ENCODE measurements at places on chromosomes 5 and 9.

GRCh38 chr5:20229303-20230005 is 241.5 kb upstream of the CDH18 start:
- DNase-seq = no peak

DNA sequence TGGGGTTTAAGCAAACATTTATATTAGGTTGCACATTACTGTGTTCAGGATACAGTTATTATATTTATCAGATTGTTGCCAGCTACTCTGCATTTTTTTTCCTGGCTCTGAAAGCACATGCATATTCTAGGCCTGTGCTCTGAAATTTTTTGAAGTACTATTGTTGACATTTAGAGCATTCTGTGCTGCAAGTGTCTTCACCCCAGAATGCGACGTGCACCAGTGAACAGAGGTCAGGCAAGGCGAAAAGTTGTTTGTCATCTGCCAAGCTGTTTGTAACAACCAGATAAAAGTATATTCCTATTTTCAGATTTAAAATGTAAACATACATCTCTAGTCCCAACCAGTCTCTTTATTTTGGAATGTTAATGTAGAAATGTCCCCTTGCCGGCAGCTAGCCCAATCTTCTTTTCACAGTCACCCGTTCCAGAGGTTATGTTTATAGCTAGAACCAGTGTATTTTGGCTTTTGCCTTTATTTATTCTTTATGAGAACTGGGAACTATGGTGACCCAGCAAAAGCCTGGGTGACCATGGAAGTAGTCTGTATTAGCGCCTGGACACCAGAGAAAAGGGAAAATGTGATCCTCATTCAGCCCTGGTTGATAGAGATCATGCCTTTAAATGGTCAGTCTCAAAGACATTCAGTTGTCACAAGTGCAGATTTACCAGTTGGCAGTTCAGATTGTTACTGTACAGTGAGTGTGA is 84.6 kb downstream of the NDUFAF2 start:
- DNase-seq = no peak

DNA sequence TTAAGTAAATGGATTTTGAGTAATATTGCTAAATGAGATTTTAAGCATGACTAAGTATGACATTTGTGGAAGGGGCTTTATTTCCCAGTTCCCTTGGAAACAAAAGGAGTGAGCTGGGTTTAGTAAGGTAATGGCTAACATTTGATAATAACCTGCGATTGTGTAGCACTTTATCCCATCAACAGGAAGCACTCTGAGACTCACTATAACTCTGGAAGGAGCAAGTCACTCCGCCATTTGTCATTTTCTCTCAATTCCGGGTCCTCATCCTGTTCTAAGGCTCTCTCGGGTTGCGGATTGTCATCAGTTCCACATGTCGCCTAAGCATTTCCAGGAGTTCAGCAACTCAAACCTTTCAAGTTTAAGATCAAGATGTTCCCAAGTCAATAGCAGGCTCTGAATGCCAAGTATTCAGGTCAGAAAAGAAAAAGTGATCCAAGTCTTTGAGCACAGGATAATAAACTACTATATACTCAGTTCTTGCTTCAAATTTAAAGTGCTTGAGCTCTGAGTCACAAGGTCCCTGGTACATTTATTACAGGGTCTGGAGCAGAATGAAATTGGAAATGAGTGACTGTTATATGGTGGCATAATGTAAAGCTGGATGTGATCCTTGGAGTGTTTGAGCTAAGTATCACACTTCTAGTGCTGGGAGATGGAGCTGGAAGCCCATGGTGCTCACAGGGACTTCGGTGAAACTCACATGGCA is 39.3 kb downstream of the CAPSL start:
- no peak for DNase-seq

DNA sequence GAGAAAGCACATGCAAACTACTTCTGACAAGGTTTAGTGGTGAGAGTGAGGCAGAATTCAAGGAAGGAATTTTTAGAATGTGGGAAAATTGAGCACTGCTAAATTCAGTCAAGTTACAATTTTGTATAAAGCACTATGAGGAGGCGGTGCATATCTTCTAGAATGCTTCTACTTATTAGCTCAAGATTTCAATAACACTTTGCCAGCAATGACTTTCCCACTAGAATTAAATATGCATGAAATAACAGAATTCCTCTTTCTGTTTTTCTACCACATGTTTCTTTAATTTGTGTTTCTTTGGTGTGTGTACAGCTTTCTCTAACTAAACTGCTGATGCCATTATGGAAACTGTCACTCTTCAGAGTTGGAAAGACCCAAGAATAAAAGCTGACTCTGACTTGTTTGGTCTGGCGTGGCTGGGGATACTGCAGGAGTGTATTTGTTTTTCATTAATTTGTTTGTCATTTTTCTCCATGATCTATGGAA is 163.5 kb downstream of the ARSB start:
- no peak for DNase-seq

DNA sequence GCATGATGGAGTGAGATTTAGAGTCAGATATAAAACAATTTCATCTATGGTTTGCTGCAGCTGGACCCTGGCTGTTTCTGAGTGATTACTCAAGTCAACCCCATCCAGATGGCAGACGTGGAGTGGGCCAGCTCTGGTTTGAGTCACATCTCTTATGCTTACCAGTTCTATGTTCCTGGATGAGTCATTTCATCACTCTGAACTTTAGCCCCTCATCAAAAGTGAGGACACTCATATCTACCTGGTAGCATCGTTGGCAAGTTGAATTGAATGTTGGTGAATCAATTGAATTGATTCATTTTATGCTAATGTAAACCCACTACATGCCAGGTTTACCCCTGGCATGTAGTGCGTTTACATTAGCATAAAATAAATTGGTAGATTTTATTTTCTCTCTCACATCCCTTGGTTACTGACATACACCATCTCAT is 176.4 kb downstream of the FGF18 start:
- no peak for DNase-seq

DNA sequence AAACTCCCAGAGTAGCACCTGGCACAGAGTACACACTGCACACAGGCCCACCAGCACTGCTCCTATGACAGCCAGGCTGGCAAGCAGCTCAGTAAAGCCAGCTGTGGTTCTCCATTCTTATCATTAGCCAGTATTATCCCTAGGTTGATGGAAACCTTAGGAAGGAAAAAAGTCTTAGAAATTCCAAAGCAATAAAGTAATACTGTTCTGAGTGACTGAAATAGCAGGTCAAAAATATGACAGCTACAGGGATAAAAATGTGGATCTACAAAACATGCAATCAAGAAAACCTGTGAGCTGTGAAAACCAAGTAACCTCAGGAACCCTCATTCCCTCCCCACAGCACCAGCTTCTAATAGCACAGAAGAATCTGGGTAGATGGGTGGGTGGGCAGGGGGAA is 403.5 kb downstream of the SPOCK1 start:
- no peak for DNase-seq

- no peak for DNase-seq
Measured at GRCh38 chr9:135159801-135160200, 72.3 kb downstream of the OLFM1 start.

GRCh38 chr5:82499725-82500244 is 221.6 kb upstream of the RPS23 start:
- no peak for DNase-seq

DNA sequence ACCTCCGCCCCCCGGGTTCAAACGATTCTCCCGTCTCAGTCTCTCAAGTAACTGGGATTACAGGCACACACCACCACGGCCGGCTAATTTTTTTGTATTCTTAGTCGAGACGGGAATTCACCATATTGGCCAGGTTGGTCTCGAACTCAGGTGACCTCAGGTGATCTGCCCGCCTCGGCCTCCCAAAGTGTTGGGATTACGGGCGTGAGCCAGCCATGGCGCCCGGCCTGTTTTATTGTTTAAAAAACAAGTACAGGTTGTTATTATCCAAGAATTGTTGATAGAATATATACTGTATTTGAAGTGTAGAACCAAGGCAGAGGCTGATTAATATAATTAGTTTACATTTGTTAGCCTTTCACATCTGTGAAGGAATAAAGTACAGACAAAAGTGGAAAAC is 8.9 kb downstream of the PARP8 start:
- DNase-seq = no peak

DNA sequence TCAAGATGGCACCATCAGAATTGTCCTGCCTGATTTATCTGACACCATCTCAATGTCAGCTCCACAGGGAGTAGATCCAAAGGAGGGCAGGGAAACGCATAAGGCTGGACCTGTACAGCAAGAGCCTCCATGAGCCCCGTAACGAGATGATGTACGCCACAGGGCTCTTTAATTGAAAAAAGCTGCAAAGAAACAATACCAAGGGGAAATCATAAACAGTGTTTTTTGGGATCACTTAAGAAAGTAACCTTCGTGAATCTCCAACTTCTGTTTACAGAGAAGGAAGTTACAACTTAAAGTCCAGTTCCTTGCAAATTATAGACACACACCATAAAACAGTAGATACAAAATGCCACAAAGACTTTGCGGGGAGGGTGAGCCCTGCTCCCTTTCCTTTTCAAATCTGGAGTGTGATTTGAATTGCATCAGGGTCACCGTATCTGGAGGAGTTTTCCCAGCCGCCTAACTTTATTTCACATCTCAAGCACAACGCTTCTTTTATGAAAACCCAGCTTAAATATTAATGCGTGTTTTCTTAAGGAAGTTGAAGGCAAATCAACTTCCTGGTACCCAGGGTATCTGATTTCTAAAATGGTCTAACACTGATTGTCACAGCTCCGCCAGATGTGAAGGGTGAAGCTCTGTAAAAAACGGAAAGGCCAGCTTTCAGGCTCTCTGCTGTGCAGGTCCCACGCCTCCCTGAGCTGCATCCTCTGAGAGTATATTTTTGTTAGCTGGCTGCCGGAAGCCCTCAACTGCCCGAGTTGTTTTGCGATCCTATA is 88.9 kb downstream of the EBF1 start:
- no peak for DNase-seq

GRCh38 chr5:139061274-139061673 is 136.9 kb downstream of the SIL1 start:
- DNase-seq = no peak

DNA sequence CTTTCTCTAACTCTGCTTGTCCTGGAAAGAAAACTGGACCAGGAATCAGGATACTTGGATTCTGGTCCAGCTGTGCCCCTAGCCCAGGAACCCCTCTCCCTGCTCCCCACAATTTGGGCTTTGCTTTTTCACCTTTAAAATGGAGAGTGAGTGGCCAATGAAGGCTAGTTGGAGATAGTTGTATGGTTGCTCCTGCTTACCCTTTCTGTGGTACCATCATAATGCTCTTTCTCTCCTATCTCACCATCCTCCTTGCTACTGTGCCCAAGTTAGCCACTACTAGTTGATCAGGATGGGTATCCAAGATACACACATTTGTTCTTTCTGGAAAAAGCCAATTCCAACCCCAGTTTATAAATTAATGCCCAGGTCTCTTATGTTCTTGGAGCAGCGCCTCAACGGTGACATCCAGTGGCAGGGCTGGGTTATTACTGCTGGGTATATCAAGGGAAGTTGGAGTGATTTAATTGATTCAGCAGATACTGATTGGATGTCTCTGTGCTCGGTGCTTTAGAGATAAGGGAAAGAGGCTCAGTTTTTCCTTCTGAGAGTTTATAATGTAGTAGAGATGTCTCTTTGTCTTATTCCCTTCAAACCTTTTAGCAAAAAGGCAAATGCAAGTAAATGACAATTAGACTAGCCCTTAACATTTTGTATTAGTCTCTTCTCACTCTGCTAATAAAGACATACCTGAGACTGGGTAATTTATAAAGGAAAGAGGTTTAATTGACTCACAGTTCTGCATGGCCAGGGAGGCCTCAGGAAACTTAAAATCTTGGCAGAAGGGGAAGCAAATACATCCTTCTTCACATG is 38.5 kb downstream of the FAXDC2 start:
- DNase-seq = peak; percentile 71

- no peak for DNase-seq
Measured at GRCh38 chr5:88085462-88085861, 183.2 kb downstream of the TMEM161B start.

- DNase-seq = no peak
Measured at GRCh38 chr5:41334758-41335157, 121.4 kb upstream of the C6 start.

GRCh38 chr9:77455312-77455927 is 192.7 kb downstream of the GNA14 start:
- DNase-seq = peak; percentile 66

- DNase-seq = no peak
Measured at GRCh38 chr9:20506099-20506900, 116.0 kb downstream of the MLLT3 start.

DNA sequence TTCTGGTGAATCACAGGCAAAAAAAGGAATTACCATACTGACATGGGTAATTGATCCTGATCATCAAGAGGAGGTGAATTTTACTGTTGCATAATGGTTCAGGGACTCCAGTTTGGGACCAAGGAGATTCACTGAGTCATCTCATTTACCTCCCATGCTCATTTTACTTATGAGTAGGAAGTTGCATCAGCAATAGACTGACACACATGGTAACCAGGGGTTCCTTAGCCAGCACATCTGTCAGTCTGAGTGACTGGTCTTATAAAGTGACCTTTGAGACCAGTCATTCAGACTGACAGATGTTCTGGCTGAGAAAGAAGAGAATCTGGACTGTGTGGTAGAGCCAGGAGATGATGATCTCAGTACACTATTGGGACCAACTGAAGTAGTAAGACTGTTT is 384.6 kb upstream of the CD180 start:
- DNase-seq = peak; percentile 4

DNA sequence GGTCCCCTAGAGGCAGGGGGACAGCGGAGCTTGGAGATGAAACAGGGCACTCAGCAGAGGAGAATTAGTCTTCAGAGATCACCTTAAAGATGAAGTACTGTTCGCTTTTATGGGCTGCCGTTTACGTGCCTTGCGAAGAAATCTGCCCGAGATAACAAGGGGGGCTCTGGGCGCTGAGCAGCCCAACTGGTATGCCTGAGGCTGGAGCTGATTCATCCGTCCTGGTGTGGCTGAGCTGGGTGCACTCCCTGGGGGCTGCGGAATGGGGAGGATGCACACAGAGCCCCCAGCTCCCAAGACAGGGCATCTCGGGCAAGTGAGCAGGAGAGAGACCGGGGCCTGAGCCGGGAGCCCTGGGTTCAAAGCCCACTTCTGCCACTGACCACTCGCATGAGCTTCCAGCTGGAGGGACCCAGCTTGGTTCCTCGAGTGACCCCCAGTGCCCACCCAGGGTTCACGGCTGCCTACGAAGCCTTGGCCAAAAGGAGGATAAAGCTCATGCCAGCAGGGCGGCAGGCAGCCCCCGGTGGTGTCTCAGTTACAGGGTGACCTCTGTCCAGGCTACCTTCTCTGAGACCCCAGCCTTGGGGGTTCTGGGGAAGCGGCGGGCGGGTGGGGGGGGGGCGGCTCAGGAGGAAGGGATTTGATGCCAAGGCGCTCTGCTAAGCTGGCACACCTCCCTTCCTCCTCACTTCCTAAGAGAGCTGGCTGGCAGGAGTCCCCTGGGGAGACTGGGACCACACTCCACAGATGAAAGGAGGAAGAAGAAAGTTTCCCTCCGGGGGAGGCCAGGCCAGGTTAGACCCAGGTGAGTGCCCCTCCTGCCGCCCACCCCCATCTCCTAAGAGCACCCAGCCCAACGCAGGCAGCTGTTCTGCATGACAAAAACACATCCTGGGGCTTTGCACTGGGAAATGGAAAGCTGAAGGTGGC is 5.7 kb downstream of the FIBCD1 start:
- peak; percentile 59 for DNase-seq

DNA sequence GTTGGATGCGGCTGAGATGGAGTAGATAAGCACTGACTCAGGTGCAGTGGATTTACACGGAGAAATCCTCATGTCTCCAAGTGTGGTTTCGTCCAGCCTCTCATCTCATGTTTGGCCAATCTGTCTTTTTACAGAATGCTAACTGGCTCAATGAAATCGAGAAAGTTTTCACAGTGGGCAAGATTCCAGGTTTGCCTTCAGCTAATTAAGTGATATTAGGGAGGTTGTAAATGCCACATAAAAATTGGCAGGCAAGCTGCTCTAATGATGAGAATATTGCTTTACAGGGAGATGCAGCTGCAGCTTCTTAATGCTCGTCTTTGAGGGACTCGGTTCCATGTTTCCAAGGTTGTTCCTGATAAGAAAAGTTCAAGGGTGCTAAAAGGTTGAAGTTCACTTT is 23.7 kb downstream of the BARHL1 start:
- no peak for DNase-seq

Measured in NB4 (cell line).